ENCODE measurements at places on chromosomes 12 and 14.

GRCh38 chr14:101719045-101719645 lies 42.4 kb upstream of the PPP2R5C start:
- DNase-seq = no peak

DNA sequence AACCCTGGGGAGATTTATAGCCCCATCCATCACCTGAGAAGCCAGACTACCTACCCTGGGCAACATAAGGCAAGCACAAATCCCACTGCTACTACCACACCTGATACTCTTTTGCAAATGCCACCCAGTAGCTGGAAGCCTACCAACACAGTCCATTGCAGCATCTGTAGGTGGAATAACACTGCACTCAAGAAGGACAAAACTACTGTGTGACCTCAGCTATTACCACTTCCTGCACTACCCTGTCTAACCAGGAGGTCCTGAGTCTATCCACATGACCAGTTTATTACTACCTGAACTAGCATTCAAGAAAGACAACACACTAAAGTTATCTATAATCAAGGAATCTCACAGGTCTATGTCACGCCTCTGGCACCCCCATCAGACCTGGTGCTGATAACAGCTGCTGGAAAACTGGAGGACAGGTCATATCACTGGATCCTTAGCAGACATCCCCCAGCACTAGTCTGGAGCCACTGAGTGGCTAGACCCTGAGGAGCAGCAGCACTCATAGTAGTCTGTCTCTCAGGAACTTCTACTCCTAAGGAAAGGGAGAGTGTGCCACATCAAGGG lies 2.9 kb upstream of the CLEC1A start:
- no peak for DNase-seq

GRCh38 chr12:56800221-56800620 lies 37.1 kb downstream of the HSD17B6 start:
- DNase-seq = no peak

- no peak for DNase-seq
Observed at GRCh38 chr12:106551410-106551809, 31.4 kb upstream of the RFX4 start.

DNA sequence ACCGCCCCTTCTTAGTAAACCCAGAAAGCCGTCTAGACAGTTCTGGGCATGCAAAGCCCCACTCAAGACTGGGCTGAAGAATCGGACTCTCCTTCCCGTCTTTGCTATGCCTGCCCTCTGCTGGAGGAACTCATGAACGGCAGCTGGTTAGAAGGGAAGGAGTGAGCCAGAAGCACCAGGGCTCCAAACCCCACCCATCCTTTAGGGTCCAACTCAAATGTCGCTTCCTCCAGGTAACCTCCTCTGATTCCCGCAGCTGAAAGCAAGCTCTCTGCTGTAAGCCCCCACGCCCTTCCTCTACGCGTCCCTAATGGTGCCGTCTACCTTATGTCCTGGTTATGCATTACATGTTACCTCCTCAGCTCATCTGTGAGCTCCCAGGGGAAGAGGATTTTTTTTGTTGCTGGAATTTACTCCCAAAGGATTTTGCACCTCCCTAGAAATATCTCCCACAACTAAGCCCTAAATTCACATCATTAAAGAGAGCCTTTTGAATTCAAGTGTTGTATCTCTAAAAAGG lies 59.0 kb upstream of the SCN8A start:
- DNase-seq = peak; percentile 62

DNA sequence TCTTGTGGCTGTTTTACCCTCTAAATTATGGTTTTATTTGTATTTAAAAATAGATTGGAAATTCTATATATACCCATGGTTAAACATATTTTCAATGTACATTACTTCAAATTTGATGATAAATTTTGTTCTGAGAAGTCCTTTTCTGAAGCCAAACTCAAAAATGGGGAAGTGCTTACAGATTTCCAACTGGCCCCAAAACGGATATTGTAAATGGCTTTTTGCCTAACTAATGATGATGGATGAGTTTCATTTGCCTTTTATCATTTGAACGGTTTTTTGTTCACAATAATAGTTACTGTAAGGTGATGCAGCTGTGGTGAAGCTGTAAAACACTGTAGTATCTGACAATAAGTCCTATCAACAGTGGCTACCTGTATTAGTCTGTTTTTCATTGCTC lies 136.9 kb downstream of the FUT8 start:
- DNase-seq = no peak

DNA sequence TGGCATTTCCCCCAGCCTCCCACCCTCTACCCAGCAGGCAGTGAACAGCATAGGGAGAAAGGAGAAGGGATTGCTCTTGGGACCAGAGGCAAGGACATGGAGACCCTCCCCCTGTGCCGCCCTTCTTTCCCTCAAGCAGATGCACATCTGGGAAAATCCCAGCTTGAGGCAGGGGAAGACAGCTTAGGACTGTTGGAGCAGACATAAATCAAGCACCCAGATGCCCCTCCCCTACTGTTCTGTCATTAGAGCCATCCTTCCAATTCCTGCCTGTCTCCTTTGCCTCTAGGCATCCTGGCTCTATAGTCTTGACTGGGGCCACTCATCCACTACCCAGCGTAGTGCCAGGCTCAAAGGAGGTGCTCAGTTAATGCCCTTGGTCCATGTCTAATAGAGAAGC lies 7.5 kb upstream of the CISTR start:
- DNase-seq = no peak

DNA sequence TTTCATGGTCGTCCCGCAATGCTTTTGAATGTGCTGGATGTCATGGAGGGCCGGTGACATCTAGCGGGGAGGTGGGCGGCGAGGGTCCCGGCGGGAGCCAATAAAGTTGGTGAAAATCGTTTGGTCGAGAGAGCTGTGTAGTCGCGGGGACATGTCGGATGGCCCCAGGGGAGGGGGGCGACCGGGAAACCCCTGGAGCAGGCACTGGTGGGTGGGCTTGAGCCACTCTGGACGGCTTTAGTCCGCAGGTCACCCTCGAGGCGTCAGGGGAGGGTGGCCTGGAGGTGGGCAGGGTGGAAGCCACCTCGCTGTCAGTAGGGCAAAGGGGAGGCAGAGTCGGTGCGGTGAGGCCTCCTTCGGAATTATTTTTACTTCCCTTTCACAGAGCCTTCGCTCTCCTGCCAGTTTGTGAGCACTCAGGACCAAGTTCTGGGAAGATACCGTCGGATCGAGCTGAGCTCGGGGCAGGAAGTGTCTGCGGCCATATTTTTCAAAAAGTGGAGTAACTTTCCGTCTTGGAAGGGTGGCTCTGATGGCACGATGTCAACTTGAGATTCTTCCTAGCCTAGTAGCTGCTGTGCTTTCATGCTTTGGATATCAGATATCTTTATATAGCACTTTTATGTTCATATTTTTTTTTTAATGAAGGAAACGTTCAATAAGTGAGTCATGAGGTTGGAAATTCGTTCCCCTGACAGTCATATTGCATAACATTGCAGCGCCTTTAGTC lies 28.2 kb downstream of the WBP11 start:
- peak; percentile 36 for DNase-seq

GRCh38 chr12:69241438-69242092 lies 2.2 kb downstream of the CPSF6 start:
- DNase-seq = no peak

GRCh38 chr12:122160761-122161160 lies 13.3 kb downstream of the IL31 start:
- DNase-seq = no peak

DNA sequence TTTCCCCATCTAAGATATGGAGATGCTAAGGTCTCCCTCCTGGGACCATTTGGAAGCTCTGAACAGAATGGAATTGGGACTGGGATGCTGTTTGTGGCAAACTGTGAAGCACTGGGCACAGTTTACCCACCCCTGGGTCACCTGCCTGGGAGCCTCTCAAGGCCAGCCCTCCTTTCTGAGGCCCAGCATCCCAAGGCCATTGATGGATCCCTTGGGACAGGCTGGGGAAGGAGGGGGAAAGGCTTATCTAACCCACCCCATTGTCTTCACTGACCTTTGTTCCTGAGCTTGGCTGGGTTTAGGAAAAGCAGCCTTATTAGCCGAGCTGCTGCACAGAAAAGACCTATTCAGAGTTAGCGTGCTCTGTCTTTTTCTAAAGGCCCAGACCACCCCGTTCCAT lies 5.2 kb downstream of the CCDC85C start:
- DNase-seq = no peak

- DNase-seq = no peak
Observed at GRCh38 chr12:28974166-28974565, 174.9 kb upstream of the FAR2 start.

- no peak for DNase-seq
Observed at GRCh38 chr12:106331599-106331998, 25.9 kb upstream of the POLR3B start.

DNA sequence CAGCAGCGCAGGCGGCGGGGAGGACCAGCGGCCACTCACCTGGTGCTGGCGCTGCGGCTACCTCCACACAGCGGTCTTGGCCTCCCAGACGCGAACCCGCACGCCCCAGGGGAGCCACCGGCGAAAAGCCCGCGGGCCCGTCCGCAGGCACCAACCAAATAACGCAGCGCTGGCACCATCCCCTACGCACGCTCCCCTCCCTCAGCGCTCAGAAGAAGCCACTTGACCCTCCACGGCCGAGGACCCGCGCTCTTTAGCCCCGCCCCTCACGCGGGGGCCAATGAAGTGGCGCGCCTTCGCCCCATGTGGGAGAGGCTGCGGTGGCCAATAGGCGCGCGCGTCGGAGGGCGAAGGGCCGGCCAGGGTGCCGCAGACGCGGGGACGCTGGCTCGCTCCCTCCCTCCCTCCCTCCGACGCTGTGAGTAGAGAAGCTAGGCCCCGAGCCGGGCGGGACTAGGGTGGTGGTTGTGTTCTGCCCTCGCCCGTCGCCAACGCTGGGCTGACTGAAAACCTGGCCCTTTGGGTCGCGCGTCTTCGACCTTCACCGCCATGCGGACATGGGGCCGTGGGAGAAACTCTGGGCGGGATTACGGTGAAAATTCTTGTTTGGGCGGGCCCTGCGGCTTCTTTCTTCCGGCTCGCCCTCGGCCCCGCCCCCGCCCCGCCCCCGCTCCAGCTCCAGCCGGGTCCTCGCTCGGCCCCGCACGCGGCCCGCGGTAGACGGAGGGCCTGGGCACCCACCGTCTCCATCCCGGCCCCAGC lies at the start of the genes DMAC2L and L2HGDH:
Gene DMAC2L (plus strand): TSS at position 353 of the 762 bp plus-strand sequence. CDS start 9,164 bp downstream, outside the sequence.
Gene L2HGDH (minus strand): TSS at position 258 of the 762 bp plus-strand sequence. CDS start 79 bp downstream, at position 179.
- peak; percentile 93 for DNase-seq

GRCh38 chr12:107248187-107248586 lies 154.8 kb upstream of the CRY1 start:
- DNase-seq = no peak
